PC-3 (cell line): ENCODE measurements at places on chromosomes 7 and 10. TPM values are rescaled to one million over a fixed set of nuclear protein-coding genes. Genes with fewer than 3 reads are reported as not detected.

The CAV1 gene
- 284 and 296 TPM in 2 replicates for total RNA-seq

The PRKCQ gene
- not detected in 2 replicates for total RNA-seq

The LRRC17 gene
- total RNA-seq = 0.11 TPM in 1 of 2 replicates, not detected in the other

- no peak for DNase-seq
- H3K4me3 ChIP-seq = no peak overlapping the region
- no peak overlapping the region for H3K27ac ChIP-seq
- peaks cover 5% of the 10 kb centered on the region; the same call in 1 of the 2 replicates for H3K4me1 ChIP-seq
Observed at GRCh38 chr10:112185959-112186358, 2.4 kb upstream of the GPAM start.

DNA sequence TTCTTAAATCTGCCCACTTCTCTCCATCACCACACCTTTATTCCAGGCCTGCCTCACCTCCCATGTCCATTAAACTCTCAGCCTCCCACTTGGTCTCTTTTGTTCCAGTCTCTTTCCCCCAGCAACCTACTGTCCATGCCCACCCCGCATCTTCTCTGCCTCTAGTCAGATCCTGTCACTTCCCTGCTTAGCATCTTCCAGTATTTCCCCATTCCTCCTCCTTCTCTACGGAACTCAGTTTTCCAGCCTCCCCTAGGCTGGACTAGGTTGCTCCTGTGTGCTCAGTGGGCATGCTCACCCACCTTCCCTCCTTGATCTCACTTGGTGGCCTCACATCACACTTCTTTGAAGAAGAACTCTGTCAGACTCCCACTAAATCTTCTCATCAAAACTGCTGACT, 179.8 kb downstream of the BAMBI start:
- no peak overlapping the region for H3K4me3 ChIP-seq
- no peak for DNase-seq
- no peaks in the 10 kb centered on the region for H3K27me3 ChIP-seq
- no peak overlapping the region for H3K27ac ChIP-seq

GRCh38 chr7:99720800-99721595, 14.0 kb downstream of the CYP3A7 start:
- no peaks in the 10 kb centered on the region for H3K27me3 ChIP-seq
- H3K4me1 ChIP-seq = no peaks in the 10 kb centered on the region
- H3K4me3 ChIP-seq = no peak overlapping the region
- DNase-seq = no peak
- H3K36me3 ChIP-seq = no peaks in the 10 kb centered on the region

- no peaks in the 10 kb centered on the region for H3K36me3 ChIP-seq
- peaks cover 76% of the 10 kb centered on the region for H3K27me3 ChIP-seq
- no peak for DNase-seq
- no peak overlapping the region for H3K4me3 ChIP-seq
- no peaks in the 10 kb centered on the region for H3K4me1 ChIP-seq
- no peak overlapping the region for H3K27ac ChIP-seq
Observed at GRCh38 chr7:38942431-38943051, 33.5 kb upstream of the VPS41 start.

DNA sequence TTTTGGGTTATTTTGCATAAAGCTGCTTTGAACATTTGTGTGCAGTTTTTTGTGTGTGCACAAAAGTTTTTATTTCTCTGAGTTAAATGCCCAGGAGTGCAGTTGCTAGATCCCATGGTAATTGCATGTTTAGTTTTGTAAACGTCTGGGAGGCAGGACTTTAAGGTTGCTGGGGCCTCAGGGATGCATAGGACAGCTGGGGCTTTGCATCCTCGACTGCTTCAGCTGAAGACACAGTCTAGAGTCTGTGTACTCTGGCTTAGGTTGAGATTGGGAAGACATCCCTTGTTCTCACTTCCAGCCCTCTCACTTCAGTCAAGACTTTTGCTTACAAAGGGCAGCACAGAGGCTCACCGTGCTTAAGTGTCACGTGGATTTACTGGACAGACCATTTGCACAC, 94.5 kb upstream of the INSYN2A start:
- H3K4me3 ChIP-seq = no peak overlapping the region
- H3K36me3 ChIP-seq = no peaks in the 10 kb centered on the region; the same call in 1 of the 2 replicates

DNA sequence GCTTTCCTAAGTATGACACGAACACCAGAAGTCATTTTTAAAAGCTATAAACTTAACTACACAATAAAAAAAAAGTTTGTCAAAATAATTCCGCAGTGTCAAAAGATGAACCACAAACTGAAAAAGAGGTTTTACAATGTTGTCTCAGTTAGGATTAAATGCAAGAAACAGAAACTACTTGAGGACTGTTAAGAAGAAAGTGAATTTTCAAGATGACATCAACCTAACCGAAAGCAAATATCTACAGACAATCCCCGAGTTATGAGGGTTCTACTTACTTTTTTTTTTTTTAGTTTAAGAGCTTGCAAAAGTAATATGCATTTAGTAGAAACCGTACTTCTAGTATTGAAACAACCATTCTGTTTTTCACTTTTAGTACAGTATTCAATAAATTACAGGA, 62.3 kb downstream of the TFPI2 start:
- no peak overlapping the region for H3K27ac ChIP-seq
- DNase-seq = no peak
- peaks cover 87% of the 10 kb centered on the region for H3K27me3 ChIP-seq
- H3K36me3 ChIP-seq = no peaks in the 10 kb centered on the region
- H3K4me1 ChIP-seq = no peaks in the 10 kb centered on the region
